Upper lobe of right lung (tissue), 1 donor: ENCODE measurements at places on chromosomes 11 and 22. TPM values are rescaled to one million over a fixed set of nuclear protein-coding genes. Genes with fewer than 3 reads are reported as not detected.

GRCh38 chr11:126254819-126255218, 13.9 kb downstream of the SRPRA start:
- no peak for DNase-seq

- DNase-seq: no peak
Measured at GRCh38 chr11:17865765-17866428, 131.3 kb downstream of the KCNC1 start.

- no peak for DNase-seq
Measured at GRCh38 chr11:96969251-96969650, 579.4 kb downstream of the JRKL start.

DNA sequence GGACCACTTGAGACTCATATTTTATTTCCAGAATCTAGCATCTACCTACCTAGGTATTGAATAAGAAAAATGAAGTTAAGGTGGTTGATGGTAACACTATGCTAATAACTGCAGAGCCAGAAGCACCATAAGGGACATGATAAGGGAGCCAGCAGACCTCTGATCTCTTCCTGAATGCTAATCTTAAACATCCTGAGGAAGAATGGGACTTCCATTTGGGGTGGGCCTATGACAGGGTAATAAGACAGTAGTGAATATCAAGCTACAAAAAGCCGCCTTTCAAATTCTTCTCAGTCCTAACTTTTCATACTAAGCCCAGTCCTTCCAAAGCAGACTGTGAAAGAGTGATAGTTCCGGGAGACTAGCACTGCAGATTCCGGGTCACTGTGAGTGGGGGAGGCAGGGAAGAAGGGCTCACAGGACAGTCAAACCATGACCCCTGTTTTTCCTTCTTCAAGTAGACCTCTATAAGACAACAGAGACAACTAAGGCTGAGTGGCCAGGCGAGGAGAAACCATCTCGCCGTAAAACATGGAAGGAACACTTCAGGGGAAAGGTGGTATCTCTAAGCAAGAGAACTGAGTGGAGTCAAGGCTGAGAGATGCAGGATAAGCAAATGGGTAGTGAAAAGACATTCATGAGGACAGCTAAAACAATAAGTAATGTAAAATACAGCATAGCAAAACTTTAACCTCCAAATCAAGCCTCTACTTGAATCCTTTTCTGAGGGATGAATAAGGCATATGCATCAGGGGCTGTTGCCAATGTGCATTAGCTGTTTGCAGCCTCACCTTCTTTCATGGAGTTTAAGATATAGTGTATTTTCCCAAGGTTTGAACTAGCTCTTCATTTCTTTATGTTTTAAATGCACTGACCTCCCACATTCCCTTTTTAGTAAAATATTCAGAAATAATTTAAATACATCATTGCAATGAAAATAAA, 2.1 kb downstream of the HBB start:
- no peak for DNase-seq

DNA sequence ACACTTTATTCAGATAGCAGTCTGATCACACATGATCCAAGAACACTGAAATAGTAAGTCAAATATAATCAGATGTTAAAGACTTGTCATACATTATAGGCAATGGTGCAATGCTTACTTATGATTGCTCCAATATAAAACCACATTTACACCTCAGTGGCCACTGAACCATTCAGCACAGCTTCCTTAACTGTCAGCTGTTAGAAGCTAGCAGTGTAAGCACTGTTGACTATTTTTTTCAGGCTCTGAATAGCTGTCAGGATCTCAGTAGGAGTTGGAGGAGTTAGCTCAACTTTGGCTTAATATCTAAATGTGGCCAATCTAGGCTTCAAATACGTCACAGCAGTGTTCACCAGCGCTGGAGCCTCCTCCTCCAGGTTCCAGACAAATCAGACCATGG, 36.6 kb downstream of the METTL15 start:
- DNase-seq: no peak

The POU2F3 gene
- total RNA-seq: 3.0 TPM

The KCNE3 gene
- total RNA-seq: 20.9 TPM

The CDON gene
- total RNA-seq: 13.3 TPM

The PGA4 gene
- 0.67 TPM for total RNA-seq

GRCh38 chr11:85167038-85167437, 460.1 kb downstream of the DLG2 start:
- no peak for DNase-seq

- no peak for DNase-seq
Measured at GRCh38 chr22:39114112-39114511, 17.1 kb downstream of the APOBEC3H start.

GRCh38 chr11:31060880-31061279, 308.7 kb downstream of the DCDC1 start:
- DNase-seq: no peak

- DNase-seq: no peak
Measured at GRCh38 chr11:132486060-132486459, 1046.2 kb downstream of the OPCML start.

GRCh38 chr11:30463266-30463665, 122.9 kb downstream of the MPPED2 start:
- DNase-seq: no peak

GRCh38 chr11:112693781-112694180, 267.4 kb upstream of the NCAM1 start:
- DNase-seq: no peak

DNA sequence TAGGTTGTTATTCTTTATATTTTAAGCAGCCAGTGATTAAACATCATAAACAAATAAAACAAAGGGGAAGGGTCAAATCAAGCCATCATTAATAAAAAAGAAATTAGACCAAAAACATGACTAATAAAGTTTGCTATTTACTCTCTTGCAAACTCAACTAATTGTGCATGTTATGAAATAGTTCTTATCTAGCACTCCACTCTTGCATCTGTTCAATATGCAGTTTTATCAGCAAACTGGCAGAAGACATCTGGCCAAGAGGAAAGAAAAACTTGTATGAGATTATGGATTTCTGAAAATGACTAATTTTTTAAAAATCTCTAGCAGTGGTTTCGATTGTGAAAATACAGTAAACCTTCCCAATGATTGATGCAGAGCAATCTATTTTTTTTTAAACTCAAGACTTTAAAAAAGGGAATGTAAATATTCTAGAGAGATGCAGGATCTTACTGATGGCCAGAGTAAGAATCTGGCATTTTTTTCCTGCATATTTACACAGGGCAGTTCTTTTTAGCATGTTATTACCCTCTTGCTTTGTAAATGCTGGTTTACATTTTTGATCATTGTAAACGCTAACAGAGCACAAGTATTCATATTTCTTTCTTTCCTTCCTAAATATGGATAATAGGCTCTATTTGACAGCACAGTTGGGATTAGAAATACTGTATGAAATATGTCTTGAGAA, 83.3 kb downstream of the GRIA4 start:
- no peak for DNase-seq

GRCh38 chr22:46267431-46268279, at the start of gene TTC38:
TSS of gene TTC38 (plus strand) at chr22:46268008. CDS start at chr22:46268040, 32 bp downstream.
- peak; percentile 96 for DNase-seq

The PHETA2 gene
- 15.4 TPM for total RNA-seq

DNA sequence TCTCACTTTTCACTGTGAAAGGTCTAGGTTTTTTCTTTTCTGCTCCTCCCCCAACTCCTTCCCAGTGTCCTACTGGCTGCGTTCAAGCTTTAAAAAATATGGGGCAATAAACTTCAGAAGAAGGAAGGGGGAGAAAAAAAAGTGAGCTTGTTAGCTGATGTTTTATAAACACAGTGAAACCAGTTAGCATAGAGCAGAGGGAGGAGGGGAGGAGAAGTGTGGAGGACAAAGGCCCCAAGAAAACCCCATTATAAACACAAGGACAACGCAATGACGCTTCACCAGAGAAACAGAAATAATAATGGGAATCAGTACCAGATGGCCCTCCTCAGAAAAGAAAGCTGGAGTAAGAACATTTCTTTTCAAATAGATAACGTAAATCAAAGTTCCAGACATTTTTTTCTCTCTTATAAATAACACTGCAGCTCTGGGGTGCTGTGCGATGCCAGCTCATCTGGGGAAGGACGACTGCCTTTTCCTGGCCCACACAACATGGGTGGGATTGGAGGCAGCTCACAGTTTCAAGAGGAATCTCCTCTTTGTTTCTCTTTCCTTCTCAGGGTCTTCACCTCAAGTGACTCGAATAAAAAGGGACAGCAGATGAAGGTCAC, 235.4 kb upstream of the NARS2 start:
- no peak for DNase-seq

- DNase-seq: no peak
Measured at GRCh38 chr11:96543177-96543576, 153.4 kb downstream of the JRKL start.

The PISD gene
- 51.2 TPM for total RNA-seq

DNA sequence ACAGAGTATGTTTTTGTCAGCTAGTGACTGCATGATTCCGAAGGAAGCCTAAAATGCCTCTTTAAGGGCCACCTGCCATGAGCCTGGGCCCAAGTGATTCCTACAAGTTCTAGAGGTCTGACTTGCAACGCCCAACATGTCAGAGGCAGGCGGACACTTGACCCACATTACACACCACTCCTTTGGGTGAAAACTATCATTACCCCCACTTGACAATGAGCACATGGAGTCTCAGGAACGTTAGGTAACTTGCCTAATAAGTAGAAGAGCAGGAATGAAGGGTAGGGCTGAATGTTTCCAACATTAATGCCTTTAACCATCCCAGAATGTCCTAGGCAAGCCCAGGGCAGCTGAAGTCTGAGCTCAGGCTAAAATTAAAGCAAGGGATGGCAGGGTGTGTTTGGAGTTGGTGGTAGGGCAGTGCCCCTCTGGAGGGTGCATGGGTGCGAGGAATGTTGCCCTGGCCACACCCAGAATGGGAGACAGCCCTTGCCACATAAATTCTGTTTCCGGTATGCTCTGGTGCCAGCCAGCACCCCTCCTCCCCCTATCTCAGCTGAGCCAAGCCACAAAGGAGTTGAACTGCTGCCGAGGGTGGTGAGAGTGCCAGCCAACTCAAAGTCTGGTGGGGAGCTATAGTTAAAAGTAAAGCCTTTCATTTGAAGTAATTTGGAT, 2.5 kb downstream of the PLAAT2 start:
- DNase-seq: peak; percentile 87

DNA sequence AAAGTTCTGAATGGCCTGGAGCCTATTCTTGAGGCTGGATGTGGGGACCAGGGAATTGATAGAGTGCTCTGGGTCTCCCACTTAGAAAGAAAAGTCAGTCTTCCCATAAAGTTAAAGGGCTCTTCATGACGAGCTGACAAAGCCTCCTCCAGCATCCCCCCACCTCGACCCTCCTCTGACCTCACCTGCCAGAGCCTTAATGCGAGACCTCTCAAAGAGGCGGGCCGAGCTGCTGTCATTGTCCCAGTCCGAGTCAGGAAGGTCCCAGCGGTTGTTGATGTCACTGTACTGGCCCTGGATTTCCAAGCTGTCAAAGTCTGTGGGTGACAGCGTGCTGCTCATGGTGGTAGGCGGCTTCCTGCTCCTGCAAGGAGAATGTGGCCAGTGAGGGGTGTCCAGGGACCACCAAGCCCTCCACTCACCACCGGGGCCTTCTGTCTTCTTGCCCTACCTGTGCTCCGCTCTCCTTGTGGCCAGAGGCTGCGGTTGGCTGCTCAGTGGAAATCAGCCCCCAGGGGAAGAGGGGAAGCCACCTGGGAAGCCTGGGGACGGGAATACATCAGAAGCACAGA, 8.0 kb downstream of the SPTBN2 start:
- no peak for DNase-seq

GRCh38 chr22:38270091-38270992, 2.5 kb downstream of the TMEM184B start:
- no peak for DNase-seq

DNA sequence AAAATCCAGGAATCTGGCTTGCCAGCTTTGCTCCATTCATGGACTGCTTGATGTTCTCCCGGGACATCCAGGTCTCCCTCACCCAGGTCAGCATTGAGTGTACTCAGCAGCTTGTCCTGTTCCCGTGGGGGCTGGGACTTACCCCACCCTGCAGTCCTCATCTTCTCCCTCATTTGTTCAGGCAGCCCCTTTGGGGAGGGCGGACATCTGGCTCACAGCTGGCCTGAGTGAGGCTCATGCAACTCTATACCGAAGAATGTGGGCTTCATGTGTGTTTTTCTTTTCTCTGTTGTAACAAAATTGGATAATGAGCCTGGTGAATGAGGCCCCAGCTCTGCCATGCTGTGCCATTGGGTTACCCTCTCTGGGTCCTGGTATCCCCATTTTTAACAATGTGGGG, 227.7 kb upstream of the TENM4 start:
- DNase-seq: no peak

GRCh38 chr11:70243912-70244652, 26.4 kb upstream of the PPFIA1 start:
- DNase-seq: no peak

The LRRN4CL gene
- total RNA-seq: 2.0 TPM

GRCh38 chr11:88310246-88310645, 27.3 kb downstream of the CTSC start:
- DNase-seq: no peak

The MYOD1 gene
- not detected for total RNA-seq

The YPEL4 gene
- total RNA-seq: 6.9 TPM

DNA sequence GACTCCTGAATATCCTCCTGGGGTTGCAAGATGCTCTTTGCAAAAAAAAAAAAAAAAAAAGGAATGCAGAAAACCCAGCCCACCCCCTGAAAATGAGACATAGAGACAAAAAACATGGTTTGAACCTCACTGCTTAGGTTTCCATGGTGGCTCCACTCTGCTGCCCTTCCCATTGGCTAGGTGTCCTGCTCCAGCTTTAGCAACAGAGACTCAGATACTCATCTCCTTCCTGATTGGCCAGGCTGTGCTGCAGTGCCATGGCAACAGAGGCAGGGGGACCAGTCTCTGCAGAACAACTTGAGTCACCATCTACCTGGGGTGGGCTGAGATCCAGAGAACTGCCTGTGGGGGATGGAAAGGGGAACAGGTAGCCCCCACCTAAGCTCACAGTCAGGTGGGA, 17.4 kb upstream of the YWHAH start:
- no peak for DNase-seq

The OR8I2 gene
- not detected for total RNA-seq

DNA sequence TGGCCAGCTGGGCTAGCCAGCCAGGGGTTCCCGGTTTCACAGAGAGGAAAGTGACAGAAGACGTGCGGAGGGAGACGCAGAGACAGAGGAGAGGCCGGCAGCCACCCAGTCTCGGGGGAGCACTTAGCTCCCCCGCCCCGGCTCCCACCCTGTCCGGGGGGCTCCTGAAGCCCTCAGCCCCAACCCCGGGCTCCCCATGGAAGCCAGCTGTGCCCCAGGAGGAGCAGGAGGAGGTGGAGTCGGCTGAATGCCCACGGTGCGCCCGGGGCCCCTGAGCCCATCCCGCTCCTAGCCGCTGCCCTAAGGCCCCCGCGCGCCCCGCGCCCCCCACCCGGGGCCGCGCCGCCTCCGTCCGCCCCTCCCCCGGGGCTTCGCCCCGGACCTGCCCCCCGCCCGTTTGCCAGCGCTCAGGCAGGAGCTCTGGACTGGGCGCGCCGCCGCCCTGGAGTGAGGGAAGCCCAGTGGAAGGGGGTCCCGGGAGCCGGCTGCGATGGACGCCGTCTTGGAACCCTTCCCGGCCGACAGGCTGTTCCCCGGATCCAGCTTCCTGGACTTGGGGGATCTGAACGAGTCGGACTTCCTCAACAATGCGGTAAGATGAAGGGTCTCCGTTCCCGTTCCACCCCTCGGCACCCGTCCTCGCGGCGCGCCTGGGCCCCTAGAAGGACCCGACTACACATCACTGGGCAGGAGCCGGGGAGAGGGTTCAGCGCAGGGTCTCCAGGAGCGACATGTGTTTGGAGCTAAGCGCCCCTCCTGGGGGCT, at the start of gene CREB3L1:
TSS of gene CREB3L1 (plus strand) at position 41 of the 765 bp plus-strand sequence. CDS start at position 491, 450 bp downstream.
- peak; percentile 80 for DNase-seq
